NCI-H2171 (cell line): ENCODE measurements at places on chromosomes 5 and 9.

- DNase-seq = no peak
Measured at GRCh38 chr5:135051399-135051798, 17.4 kb upstream of the PITX1 start.

DNA sequence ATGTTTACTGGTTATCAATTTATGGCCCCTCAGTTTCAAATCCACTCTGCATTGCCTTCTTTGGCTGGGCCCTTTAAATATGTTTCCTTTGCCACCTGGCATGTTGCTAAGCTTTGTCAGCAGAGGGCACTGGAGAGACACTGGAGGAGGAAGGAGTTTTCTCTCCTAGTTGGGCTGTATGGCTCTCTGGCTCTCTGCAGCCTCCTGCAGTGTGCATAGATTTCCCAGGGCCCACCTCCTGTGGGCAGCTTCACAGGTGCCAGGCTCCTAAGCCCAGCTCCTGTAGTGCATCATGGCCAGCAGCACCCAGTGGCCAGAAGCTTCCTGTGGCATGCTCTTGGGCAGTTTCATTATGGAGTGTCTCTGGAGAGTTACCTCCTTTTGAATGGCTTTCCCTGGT is 23.3 kb downstream of the CAVIN4 start:
- peak; percentile 52 for DNase-seq

- DNase-seq = no peak
Measured at GRCh38 chr5:118598311-118598710, 390.0 kb downstream of the DTWD2 start.

GRCh38 chr9:114606597-114607207 is 4.4 kb upstream of the TMEM268 start:
- DNase-seq = no peak

DNA sequence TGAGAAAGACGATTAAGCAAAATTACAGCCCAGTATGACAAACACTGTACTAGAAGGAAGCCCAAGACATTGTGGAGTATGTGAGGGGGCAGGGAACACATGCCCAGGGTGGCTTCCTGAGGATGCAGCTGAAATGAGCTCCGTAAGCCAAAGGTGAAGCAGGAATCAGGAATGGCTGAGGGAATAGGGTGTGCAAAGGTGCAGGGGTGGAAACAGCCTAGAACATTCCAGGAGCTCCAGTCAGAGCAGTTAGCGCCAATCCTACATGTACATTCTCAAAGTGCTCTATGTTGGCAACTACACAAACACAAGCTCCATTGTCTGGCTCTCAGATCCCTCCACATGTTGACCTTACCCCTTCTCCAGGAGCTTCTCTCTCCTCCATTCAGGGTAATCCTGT is 257.9 kb downstream of the MAN2A1 start:
- no peak for DNase-seq

- DNase-seq = no peak
Measured at GRCh38 chr9:27654629-27655285, 81.5 kb upstream of the C9orf72 start.

GRCh38 chr5:77845324-77845646 is 69.1 kb upstream of the TBCA start:
- DNase-seq = no peak

DNA sequence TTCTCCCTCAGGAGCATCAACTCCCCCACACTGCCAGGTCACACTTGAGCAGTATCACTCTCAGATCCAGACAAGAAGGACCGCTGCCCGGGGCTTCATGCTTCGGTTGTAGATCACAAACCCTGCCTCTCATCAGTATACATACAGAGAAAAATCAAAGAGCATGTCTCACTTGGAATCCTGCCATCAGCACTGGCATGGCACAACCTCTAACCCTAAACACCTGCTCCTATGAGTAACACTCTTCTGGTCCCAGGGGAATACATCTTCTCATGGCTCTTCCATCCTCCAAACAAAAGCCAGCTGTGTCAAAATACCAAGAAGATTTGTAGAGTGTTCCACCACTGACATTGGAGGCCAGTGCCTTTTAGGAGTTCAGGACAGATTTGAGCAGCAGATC is 84.8 kb upstream of the MIER3 start:
- no peak for DNase-seq

DNA sequence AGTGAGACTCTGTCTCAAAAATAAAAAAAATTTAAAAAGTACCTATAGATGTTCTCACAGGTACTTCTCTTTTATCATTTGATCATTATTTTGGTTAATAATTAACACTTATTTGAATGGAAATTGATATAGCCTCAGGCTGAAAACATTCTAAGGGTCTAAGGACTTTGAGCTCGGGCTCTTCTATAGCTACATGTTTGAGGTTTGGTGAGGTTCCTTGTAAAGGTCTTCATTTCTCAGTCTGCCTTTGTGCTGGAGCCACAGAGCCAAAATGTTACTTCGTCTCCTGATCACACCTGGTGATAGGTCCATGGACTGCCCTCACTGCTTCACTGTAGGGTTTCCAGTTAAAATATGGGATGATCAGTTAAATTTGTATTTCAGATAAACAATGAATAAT is 22.6 kb downstream of the ARHGEF37 start:
- no peak for DNase-seq

GRCh38 chr9:89721176-89721700 is 116.4 kb downstream of the GADD45G start:
- peak; percentile 46 for DNase-seq

DNA sequence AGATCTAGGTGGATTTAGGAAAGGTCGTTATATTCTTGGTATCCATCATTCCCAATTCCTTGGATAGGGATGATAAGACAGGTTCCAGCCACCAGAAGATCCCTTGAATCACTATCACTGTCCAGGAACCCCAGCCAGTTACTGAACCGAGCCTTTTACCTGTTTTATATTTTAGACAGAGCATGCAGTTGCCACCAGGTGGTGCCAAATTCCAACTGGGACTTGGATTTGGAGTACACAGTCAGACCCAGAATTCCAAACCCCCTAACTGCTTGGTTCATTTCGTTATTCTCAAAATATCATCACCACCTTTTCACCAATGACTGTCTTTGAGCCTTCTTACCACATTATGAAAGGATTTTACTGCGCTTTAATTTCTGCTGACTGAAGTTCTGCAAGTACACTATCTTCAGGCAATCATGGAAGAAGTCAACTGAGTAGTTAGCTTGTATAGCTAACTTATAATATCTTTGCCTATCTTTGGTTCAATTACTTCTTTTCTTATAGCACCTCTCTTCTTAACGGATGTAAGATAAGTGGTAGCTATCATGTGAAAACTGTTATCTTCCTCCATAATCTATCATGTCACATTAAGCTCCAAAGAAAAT is 191.8 kb downstream of the PRR16 start:
- DNase-seq = no peak

DNA sequence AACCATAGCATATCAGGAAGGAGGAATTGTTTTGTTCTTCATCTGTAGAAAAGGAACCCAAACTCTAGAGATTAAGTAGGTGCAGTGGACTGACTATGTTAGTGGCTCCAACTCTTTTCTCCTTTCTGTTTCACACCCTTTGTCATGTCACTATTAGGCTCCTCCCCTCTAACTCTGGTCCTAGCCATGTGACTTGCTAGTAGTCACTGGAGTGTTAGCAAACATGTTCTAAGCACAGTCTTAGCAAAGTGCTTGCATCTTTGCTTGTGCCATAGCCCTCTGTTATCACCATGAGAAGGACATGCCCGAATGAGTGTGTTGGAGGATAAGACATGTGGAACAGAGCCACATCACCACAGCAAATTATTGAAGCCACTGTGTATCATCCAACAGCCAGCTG is 55.4 kb upstream of the PPP3R2 start:
- DNase-seq = no peak

- DNase-seq = no peak
Measured at GRCh38 chr9:24071716-24072115, 245.7 kb upstream of the ELAVL2 start.

- no peak for DNase-seq
Measured at GRCh38 chr9:135823036-135823435, 84.3 kb downstream of the CAMSAP1 start.
